DMS53 (cell line): ENCODE measurements at places on chromosomes 11 and 22.

DNA sequence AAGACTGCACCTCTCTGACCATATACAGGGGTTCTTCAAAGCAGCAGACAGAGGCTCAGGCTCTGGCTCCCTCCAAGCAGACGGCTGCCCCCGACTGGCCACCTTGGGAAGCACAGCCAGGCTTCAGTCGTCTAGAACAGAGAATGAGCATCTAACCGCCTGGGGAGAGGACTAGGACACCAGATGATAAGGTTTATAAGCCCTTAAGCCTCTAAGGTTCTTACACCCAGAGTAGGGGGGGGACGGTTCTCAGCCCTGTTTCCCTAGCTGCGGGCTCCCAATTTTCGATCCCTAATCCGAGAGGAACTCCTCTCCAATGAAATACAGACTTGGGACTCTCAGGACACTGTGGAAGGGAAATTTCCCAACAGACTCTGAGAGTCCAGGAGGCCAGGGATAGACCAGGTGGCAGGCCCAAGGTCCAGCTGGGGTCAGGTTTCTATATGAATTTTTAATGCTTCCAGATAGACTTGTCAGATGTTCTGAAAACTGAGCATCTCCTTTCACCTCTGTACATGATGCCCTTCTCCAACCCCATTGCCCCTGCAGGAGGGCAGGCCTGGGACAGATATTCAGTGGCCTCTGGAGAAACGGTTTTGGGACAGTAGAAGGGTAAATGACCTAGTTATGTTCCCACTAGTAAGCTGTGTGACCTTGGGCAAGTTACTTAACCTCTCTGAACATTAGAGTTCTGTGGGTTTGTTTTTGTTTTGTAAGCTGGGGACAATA is 20.2 kb downstream of the RTN4RL2 start:
- peak; percentile 70 for DNase-seq

- DNase-seq: no peak
Observed at GRCh38 chr11:126393143-126393542, 37.7 kb downstream of the ST3GAL4 start.

GRCh38 chr11:59218319-59218718 is 5.6 kb upstream of the MPEG1 start:
- DNase-seq: no peak

- DNase-seq: no peak
Observed at GRCh38 chr22:17359501-17359900, 9.8 kb upstream of the CECR2 start.

DNA sequence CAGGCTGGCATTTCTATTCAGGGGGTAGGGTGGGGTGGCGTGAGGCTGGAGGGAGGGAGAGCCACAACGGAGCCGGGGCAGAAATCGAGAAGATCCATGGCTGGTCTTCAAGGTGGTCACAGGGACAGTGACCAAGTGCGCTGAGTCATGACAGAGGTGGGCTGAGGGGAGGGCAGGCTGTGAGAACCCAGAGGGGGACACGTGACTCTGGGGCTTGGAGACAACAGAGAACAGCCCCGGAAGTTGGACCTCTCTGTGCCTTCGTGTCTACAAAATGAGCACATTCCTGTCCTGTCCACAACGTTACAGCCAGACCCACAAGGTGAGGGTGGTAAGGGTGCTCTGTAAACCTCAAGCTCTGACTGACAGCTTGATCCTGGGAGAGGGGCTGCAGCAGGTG is 35.1 kb upstream of the ARFGAP3 start:
- no peak for DNase-seq

DNA sequence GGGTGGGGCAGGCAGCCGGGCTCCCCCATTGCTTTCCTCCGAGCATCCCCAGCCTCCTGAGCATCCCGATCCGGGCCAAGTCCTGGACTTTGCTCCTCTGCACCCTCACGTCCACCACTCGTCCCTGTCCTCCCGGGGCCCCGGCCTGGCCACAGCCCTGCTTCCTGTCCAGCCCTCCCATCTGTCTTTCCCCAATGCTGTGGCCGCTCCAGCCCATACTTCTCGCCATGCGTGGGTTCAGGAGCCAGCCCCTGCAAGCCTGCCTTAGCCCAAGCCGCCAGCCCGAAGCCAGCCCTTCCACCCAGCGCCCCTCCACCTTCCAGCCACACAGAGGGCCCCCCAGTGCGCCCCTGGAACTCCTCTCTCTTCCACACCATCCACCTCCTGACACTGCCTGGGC is 23.8 kb downstream of the MRPL23 start:
- no peak for DNase-seq

- DNase-seq: peak; percentile 15
Observed at GRCh38 chr11:45048870-45049691, 97.4 kb upstream of the PRDM11 start.

- peak; percentile 54 for DNase-seq
Observed at GRCh38 chr11:12091956-12092558, 18.3 kb upstream of the MICAL2 start.

DNA sequence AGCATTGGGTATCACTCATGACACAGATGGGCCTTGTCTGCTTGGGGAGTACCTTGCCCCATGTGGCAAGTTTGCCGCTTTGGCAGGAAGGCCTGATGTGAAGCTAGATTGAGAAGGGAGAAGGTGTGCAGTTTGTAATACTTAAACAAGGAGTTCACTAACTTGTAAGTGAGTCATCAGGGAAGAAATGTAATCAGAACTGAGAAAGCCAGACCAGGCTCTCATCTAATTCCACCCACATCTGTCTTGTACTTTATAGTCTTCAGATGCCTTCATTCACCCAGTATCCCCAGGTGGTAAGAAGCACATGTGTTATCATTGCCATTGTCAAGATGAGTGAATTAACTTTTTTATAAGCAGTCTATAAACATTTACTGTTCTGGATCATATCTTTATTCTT is 116.0 kb upstream of the DDI1 start:
- no peak for DNase-seq

GRCh38 chr11:22832315-22833015 is 2.9 kb upstream of the SVIP start:
- DNase-seq: peak; percentile 43
